ENCODE measurements at places on chromosomes 11 and 22. TPM values are rescaled to one million over a fixed set of nuclear protein-coding genes. Genes with fewer than 3 reads are reported as not detected.
A peak's percentile ranks its signal among the peaks of the same experiment; 100 is the strongest.

Gene APOA5
- not detected for total RNA-seq

Gene FAM83F
- total RNA-seq, result 3.4 TPM

Gene RGL4
- 17.1 TPM for total RNA-seq

Gene RFPL2
- total RNA-seq, result not detected

Gene CDHR5
- total RNA-seq, result not detected

Gene TEAD1
- total RNA-seq, result 0.68 TPM

Gene MS4A12
- not detected for total RNA-seq

Gene ADM
- 2.1 TPM for total RNA-seq

Gene OSBP2
- total RNA-seq, result 0.84 TPM

Gene CALCA
- total RNA-seq, result 0.29 TPM

Gene PTPRCAP
- 110 TPM for total RNA-seq

- DNase-seq, result no peak
Measured at GRCh38 chr11:15870911-15871310, 485.4 kb downstream of the SOX6 start.

- no peak for DNase-seq
Measured at GRCh38 chr22:42431401-42432019, 693 bp downstream of the NFAM1 start.

DNA sequence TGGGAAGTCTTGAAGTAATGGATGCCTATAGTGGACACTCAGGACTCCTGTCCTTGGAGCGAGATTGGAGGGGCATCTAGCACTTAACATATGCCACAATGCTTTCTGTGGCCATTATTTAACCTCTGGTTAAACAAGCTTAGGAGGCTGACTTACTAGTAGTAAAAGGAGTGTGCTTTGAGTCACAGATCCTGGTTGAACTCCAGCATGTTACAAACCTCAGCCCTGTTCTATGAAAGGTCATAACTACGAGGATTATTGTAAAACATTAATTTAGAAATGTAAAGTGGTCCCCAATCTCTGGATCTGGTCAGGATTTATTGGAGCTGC is 1.1 kb upstream of the LBHD1 start:
- no peak for DNase-seq

DNA sequence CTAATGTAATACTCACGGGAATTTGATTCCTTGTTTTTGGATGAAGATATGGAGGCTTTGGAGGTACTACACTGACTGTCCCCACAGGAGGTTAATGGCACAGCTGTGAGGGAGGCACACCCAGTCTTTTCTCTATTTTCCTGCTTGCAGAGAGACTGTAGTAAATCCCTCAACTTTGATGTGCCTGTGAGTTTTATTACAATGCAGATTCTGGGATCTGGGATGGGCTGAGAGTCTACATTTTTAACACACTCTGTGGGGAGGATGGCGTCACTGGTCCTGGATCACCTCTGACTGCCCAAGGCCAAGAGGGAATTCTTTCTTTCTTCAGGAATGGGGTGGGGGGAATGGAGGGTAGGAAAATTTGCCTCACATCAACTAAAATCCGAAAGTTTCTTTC is 80.2 kb upstream of the NTM start:
- DNase-seq, result no peak

DNA sequence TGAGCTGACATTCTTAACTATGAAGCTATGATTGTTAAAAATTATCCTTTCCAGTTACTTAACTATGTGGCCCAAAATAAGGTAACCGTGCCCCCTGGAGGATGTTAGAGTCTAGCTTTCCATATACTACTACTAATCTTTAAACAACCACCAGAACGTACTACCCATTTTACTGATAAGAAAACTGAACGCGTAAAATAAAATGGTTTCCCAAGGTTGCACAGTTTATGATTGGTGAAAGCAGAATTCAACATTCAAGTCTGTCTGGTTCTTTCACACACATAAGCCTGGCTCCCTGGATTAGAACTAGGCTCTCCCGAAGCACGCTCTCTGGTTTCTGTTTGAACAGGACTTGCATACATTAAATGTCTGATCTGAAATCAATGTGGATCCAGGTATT is 437.8 kb upstream of the CCDC90B start:
- no peak for DNase-seq

DNA sequence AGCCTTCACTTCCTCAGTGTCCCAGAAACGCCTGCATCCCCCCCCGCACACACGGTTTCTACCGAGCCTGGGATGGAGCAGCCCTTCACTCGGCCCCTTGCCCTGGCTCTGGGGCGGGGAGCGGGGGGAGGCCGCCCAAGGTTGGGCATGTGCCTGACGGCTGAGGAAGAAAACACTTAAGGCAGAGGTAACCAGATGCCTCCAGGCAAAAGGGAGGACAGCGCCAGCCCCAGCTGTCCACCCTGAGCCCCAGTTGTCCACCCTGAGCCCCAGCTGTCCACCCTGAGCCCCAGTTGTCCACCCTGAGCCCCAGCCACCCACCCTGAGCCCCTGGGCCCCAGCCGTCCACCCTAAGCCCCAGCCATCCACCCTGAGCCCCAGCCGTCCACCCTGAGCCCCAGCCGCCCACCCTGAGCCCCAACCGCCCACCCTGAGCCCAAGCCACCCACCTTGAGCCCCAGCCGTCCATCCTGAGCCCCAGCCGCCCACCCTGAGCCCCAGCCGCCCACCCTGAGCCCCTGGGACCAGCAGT is 3.8 kb upstream of the TTLL8 start:
- DNase-seq, result no peak

GRCh38 chr11:223026-223789 is 12.9 kb downstream of the SIRT3 start:
- no peak for DNase-seq

DNA sequence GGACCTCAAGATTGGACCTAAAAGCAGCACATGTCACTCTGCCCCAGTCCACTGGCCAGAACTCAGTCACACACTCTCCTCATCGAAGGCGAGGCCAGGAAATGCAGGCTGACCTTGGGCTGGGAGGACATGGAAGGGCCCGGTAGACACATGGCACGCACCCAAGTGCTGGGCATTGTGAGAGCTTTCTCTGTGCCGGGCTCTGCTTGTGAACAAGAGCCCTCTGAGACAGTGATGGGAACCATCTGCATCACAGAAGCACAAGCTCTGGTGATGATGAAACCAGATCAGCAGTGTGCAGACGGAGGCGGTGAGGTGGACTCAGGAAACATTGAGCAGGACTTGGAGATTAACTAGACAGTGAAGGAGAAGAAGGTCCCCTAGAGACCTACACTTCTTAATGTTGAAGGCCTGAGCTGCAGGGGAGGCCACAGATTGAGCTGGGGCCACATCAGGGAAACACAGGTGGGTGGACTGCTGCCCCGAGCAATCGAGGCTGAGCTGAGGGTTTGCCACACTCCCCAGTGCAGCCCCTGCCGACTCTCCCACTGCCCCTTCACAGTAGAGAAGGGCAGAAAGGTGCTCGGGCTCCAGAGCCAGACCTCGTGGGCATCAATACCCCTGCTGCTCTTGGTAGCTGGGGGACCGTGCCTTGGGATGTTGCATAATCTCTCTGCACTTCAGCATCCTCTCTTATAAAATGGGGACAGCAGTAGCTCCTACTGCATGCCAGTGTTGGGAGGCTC is 1460.5 kb downstream of the TBC1D22A start:
- no peak for DNase-seq

DNA sequence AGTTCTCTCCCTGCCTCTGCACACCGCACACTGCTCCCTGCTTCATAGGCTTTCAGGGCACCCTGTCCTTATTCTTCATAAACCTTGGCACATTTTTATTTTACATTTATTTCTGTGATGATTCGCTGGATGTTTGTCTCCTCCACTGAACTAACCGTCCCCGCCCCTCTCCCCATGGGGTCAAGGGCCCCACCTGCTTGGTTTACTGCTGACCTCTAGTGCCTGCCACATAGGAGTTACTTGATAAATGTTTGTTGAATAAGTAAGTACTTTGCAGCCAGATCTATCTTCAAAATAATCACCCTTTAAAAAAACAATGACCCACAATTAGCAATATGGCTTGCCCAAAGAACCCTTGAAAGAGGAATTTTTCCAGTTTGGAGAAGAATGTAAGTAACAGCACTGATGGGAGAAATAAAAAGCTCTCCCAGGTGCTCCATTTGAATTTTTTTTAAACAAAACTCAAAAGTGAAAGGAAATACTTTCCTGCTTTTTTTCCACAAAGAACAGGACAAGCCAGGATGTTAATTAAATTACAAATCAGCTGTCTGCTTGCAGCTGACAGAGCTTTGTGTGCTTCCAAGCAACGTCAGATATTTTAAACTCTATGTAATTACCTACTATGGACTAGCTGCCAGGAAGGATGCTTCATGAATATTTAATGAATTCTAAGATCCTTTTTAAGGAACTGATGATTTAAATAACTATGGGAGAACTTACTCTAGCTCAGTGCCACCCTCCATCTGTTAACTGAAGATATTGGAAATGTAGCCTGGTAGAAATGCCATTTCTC is 1083.6 kb downstream of the DLG2 start:
- DNase-seq, result no peak

GRCh38 chr11:57885298-57886050 is 123.9 kb downstream of the CTNND1 start:
- no peak for DNase-seq

DNA sequence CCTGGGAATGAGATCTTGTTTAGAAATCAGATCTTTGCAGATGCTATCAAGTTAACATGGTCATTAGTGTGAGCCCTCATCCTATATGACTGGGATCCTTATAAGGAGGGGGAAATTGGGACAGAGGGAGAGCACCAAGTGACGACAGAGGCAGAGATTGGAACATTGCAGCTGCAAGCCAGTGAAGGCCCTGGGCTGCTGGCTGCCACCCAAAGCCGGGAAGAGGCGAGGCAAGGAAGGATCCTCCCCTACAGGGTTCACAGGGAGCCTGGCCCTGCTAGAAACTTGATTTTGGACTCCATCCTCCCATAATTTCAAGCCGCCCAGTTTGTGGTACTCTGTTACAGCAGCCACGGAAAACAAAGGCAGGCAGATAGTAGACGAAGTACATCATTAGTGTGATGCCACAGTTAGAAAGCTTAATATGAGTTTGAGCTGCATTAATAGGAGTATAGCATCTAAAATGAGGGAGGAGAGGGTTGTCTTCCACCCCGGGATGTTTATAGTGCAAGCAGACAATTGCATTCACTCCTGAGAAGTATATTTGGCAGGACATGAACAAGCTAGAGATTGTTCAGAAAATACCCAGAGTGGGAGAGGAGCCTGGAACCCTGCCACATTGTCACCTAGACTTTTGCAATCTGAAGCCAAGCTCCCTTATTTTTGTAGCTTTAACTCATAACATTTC is 56.8 kb upstream of the CLMP start:
- no peak for DNase-seq

GRCh38 chr11:40508303-40508702 is 951.1 kb downstream of the LRRC4C start:
- DNase-seq, result no peak

- no peak for DNase-seq
Measured at GRCh38 chr22:28044546-28045173, 125.6 kb upstream of the PITPNB start.

- no peak for DNase-seq
Measured at GRCh38 chr11:699116-699508, 3.5 kb downstream of the TMEM80 start.

DNA sequence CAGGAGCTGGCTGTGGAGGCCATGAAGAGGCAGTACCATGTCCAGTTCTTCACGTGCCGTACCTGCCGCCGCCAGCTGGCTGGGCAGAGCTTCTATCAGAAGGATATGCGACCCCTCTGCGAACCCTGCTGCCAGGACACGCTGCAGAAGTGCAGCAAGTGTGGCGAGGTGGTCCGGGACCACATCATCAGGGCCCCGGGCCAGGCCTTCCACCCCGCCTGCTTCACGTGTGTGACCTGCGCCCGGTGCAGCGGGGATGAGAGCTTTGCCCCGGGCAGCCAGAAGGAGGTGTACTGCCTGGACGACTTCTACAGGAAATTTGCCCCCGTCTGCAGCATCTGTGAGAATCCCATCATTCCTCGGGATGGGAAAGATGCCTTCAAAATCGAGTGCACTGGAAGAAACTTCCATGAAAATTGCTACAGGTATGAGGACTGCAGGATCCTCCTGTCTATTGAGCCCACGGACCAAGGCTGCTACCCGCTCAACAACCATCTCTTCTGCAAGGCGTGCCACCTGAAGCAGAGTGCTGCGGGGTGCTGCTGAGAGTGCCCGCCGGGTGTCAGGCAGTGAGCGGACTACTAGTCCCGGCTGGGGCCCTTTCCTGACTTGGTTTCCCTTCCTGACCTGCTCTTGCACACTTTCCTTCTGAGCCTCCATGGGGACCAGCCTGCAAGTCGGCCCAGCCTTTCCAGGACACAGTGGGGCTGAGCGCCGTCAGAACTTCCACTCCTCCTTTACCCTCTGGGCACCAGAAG is 22.0 kb upstream of the PHF21A start:
- DNase-seq, result no peak

DNA sequence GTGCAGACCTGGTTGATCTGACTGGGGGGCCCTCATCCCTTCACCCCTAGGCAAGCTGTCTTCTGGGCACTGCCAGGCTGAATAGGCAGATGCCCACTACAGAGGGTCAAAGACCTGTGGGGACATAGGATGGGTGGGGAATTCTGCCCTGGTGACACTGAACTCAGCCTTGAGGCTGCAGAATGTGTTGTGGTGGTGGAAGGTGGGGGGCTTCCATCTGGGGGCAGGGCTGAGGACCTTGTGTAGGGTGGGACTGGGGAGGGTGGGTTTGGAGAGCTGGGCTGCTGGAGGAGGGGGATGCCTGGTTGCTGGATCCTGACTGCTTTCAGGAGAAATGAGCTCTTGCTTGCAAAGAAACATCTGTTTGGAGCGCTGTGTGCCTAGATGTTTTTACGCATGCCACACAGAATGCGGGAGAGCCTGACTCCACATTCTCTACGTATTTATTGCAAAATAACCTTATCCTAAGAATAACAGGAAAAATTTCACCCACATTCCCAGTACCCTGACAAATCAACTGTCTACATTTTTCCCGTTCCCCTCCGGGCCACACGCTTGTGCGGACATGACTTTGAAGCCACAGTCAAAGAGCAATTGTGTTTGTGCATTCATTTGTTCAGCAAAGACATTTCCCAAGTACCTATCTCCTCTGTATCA is 18.3 kb downstream of the SMIM38 start:
- no peak for DNase-seq

DNA sequence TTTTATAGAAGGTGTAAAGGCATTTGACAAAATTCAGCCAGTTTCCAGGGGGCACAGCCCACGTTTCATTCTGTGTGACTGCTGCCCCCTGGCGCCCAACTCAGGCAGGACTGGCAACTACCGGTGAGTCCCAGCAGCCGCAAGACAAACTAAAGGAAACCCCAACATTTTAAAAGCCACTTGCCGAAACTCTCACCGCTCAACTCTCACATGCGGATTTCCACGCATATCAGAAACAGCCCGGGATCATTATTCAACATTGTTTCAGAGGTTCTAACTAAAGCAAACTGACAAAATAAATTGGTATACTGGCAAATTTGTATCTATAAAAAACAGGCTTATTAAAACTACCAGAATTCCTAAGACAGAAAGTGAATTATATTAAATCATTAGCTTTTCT is 48.2 kb downstream of the MORC2 start:
- peak; percentile 77 for DNase-seq

Data from activated naive CD8-positive, alpha-beta T cell treated with anti-CD3 and anti-CD28 coated beads for 36 hours (primary cell).